CD4-positive, alpha-beta T cell treated with Interleukin-15 for 1 hour (primary cell): ENCODE measurements at places on chromosomes 6 and 20.
A peak's percentile ranks its signal among the peaks of the same experiment; 100 is the strongest.

DNA sequence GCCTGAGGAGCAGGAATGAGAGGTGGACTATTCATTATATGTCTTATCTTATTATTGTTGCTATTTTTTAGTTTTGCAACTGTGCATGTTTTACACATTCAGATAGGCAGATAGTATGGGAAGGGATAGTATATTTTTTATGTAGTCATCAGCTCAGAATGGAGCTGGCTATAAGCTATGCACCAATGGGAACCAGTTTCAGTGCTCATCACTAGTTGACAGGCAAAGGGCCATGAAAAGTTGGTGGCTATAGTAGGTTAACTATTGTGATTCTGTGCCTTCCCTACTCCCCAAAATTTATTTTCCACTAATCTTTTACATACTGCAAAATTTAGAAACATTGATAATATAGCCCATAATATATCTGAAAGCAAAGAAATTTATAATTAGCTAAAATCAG lies 5.3 kb upstream of the UBD start:
- no peak for DNase-seq

- DNase-seq: no peak
Measured at GRCh38 chr20:46977909-46978588, 83.4 kb downstream of the EYA2 start.

DNA sequence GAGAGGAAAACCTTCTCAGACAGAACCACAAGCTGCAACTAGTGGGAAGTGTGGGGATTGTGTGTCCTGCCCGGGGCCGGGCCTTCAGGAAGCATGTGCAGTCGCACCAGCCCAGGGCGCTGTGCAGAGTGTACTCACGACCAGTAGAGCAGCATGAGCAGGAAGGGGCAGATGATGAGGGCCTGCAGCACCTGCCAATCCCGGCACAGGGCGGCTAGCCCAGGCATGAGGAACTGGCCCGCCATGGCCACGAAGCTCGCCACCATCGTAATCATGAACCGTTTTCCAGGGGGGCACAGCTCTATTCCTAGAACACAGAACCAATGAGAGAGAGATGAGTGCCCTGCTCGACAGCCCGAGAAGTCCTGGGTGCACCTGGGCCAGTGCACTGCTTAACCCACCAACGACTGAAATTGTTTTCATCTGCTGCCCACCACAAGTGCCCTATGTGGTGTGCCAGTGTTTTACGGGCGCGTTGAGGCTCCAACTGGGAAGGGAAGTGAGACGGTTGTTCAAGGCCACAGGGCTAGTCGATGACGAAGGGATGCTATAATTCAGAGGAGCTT lies 65.0 kb downstream of the PSMG4 start:
- no peak for DNase-seq

GRCh38 chr6:56841751-56842150 lies 113.2 kb upstream of the BEND6 start:
- no peak for DNase-seq

DNA sequence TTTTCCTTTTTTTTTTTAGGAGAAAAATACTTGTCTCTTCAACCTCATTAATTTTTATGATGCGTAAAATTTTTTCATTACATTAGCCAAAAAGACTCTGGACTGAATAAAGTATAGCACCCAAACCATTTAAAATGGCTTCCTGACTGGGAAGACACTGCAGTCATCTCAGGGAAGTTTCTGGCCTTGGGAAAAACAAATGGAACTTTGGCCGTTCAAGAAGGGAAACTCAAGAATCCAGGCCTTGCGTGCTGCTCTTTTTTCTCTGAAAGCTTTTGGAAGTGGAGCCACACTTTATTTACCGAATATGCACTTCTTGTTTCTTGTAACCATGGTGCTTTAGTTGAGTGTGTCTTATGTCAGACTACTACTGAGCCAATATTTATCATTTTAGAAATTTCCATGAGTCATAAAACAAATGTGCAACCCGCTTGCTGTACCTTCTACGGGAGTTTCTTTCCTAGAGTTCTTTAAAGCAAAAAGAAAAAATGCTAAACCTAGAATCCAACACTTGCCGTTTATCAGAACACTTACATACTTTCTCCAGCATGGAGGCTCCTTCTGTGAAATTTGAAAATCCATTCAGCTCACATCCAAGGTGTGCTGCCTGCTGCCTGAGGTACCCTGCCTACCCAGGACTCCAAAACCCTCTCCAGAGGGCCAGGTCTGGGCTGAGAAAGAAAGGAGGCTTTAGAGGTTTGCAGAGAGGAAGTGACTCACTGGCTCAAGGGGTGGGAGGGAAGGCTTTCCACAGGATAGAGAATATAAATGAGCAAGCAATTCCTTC lies 11.5 kb upstream of the DSTN start:
- no peak for DNase-seq

DNA sequence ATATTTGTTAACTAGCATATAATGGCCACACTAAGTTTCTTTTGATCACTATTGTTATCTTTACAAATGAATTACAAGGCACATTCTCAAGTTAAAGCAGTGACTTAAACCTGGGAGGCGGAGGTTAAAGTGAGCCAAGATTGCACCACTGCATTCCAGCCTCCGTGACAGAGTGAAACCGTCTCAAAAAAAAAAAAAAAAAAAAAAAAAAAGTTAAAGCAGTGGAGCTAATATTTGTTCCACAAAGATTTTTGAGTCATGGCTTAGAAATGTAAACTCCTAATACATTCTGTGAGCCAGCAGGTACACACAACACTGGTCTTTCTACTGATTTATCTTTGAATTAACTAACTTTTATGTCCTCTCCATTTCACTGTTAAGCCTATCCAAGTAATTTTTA lies 221.7 kb upstream of the HTR1E start:
- no peak for DNase-seq

DNA sequence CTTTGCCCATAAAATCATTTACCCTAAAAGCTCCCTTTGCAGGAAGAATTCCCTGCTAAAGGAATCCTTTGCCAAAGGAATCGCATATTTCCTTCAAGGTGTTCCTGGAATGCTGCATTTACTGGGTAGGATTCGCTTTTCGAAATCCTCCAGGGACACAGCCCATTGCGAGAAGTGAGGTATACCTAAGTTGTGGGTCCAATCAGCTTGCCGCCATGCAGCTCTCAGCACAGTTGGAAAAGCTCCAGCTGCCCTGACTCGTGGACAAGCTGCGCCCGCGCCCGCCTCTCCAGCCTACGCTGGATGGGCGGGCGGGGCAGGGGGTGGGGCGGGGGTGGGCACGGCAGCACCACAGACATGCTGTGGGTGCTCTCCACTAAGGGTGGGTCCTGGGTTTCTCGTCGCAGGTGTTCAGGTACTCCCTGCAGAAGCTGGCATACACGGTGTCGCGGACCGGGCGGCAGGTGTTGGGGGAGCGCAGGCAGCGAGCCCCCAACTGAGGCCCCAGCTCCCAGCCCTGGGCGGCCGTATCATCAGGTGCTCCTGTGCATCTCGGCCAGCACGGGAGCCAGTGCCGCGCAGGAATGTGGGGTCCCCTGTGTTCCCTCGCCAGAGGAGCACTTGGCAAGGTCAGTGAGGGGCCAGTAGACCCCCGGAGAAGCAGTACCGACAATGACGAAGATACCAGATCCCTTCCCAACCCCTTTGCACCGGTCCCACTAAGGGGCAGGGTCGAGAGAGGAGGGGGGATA lies 1.4 kb downstream of the NNAT start:
- DNase-seq: no peak

GRCh38 chr20:8344631-8345030 lies 212.6 kb downstream of the PLCB1 start:
- no peak for DNase-seq

DNA sequence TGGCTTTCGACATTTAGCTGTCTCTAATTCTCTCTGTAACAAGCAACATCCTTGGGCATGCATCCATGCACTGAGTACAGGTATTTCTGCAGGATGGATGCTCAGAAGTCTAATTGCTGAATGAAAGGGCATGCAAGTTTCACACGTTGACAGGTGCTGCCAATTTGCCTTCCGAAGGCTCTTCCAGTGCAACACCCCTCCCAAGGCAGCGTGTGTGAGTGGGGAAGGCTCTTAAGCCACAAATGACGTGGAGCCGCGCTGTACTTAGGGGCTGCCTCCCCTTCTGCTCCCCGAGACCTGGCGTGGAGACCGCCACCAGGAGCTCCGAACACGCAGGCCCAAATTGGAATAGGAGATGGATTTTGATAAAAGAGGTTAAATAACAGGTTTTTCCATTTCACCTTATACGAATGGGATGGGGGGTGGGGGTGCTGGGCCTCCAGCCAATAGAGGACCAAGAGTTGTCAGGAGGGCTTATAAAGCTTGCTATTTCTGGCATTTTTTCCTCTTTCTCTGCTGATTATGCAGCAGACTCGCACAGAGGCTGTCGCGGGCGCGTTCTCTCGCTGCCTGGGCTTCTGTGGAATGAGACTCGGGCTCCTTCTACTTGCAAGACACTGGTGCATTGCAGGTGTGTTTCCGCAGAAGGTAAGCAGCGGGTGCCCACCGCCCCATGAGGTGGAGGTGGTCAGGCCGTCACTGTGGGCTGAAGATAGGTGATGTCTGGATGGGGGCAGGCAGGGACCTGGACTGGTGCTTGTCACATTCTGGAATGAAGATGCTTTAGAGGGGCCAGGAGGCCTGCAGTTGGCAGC lies 30.9 kb downstream of the TOX2 start:
- DNase-seq: no peak

- DNase-seq: no peak
Measured at GRCh38 chr20:59782986-59783640, 150.3 kb downstream of the SYCP2 start.

DNA sequence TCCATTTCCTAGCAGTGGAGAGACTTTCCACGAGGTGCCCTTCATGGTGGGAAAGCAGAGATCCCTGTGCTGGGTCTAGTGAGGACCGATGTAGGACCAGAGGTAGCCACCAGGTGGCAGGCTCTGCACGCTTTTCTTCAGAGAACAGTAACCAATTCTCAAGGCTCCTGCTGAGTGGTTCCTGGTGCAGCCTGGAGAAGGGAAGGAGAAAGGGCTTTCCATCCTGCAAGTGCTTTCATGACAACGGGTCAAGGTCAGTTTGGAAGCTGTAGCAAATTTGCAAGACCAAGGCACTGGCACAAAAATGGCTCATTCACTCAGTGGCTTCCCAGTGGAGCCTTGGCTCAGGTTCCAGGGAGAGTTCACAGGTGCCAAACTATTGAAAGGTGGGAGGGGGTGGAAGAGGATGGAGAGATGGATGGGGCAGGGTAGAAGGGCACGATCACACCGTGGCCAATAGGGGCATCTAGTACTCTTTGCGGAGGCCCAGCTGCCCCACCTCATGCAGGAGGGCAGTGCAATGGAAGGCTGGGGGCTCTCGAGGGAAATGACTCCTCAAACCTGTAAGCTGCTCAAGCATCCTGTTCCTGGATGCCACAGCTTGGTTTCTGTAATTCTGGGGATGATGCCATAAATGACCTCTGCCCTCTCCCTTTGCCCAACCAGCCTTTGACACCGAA lies 25.5 kb upstream of the KCNK16 start:
- peak; percentile 54 for DNase-seq

GRCh38 chr20:52722926-52723688 lies 249.1 kb upstream of the TSHZ2 start:
- DNase-seq: no peak

GRCh38 chr6:156925718-156926607 lies 148.8 kb downstream of the ARID1B start:
- DNase-seq: no peak
